Dermis microvascular lymphatic vessel endothelial cell (primary cell): ENCODE measurements at places on chromosomes 16 and 17. TPM values are rescaled to one million over a fixed set of nuclear protein-coding genes. Genes with fewer than 3 reads are reported as not detected.

Gene OR1A1
- total RNA-seq = not detected in 2 replicates

Gene C17orf78
- total RNA-seq = not detected in 2 replicates

Gene CIAPIN1
- total RNA-seq = 66.4 and 68.6 TPM in 2 replicates

Gene CA5A
- not detected in 2 replicates for total RNA-seq

Gene ZFPM1
- 0.64 and 1.6 TPM in 2 replicates for total RNA-seq

Gene KRT13
- total RNA-seq = not detected in 2 replicates

Gene EPN3
- total RNA-seq = 0.13 TPM in 1 of 2 replicates, not detected in the other

Gene TNP2
- not detected in 2 replicates for total RNA-seq

Gene ATP2A3
- under 0.01 TPM in 1 of 2 replicates, not detected in the other for total RNA-seq

Gene ANKS3
- 9.0 and 15.0 TPM in 2 replicates for total RNA-seq

Gene CCL18
- total RNA-seq = not detected in 2 replicates

Gene PRR29
- 0.51 and 0.76 TPM in 2 replicates for total RNA-seq

Gene TM4SF5
- not detected in 2 replicates for total RNA-seq

Gene TMEM204
- 95.9 and 158 TPM in 2 replicates for total RNA-seq

Gene ERBB2
- total RNA-seq = 1.1 and 1.5 TPM in 2 replicates

Gene ZDHHC1
- total RNA-seq = 3.1 and 6.4 TPM in 2 replicates

Gene GFER
- total RNA-seq = 9.7 and 10.3 TPM in 2 replicates

Gene KRTAP9-4
- not detected in 2 replicates for total RNA-seq

Gene ZNF594
- 1.9 and 2.8 TPM in 2 replicates for total RNA-seq

Gene ABCA6
- total RNA-seq = 2.2 and 7.5 TPM in 2 replicates

Gene RHBDF1
- total RNA-seq = 14.5 and 22.6 TPM in 2 replicates

Gene JPH3
- 0.64 and 1.3 TPM in 2 replicates for total RNA-seq
